ENCODE measurements at places on chromosomes 3 and 15. TPM values are rescaled to one million over a fixed set of nuclear protein-coding genes. Genes with fewer than 3 reads are reported as not detected.
A peak's percentile ranks its signal among the peaks of the same experiment; 100 is the strongest.

DNA sequence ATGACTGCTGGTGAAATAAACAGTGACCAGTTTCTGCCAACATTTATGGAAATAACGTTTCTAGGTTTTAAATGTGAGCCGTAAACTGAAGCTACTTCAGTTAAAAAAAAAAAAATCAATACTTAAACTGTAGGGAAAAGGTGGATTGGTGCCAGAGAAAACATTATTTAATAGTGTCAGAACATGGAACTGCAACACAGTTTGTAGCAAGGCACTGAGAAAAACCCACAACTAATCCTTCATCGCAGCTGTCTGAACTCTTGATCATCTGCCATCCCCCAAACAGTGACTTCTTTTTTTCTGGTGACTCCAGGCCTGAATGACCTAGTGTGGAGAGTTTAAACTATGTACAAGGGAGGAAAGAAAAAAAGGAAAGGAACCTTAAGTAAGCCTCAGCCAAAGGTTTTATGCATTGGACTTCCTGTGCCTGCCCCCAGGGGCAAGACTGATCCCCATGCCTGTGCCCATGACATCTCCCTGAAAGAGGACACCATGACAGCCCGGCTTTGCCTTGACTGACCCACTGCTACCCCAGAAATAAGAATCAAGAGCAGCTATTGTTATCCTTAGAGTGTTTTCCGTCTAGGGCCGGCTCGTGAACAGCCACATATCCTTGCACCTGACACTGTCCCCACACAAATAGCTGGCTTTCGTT, 33.1 kb downstream of the CRTAP start:
- no peak for DNase-seq

DNA sequence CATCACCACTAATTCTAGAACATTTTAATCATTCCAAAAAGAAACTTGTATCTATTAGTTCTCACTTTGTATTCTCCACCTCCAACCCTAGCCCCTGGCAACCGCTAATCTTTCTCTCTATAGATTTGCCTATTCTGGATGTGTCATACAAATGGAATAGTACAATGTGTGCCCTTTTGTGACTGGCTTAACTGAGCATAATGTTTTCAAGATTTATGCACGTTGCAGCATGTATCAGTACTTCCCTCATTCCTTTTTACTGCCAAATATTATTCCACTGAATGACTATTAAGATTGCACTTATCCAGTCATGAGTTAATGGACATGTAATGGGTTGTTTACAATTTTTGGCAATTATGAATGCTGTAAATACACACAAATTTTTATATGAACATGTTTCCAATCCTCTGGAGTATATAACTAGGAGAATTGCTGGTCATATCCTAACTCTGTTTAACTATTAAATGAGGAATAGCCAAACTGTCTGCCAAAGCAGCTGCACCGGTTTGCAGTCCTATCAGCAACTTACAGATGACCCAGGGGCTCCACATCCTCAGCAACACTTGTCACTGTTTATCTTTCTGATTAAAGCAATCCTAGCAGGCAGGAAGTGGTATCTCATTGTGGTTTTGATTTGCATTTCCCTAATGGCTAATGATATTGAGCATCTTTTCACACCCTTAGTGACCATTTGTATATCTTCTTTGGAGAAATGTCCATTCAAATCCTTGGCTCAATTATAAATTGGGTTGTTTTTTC, 42.9 kb downstream of the DCUN1D1 start:
- no peak for DNase-seq

DNA sequence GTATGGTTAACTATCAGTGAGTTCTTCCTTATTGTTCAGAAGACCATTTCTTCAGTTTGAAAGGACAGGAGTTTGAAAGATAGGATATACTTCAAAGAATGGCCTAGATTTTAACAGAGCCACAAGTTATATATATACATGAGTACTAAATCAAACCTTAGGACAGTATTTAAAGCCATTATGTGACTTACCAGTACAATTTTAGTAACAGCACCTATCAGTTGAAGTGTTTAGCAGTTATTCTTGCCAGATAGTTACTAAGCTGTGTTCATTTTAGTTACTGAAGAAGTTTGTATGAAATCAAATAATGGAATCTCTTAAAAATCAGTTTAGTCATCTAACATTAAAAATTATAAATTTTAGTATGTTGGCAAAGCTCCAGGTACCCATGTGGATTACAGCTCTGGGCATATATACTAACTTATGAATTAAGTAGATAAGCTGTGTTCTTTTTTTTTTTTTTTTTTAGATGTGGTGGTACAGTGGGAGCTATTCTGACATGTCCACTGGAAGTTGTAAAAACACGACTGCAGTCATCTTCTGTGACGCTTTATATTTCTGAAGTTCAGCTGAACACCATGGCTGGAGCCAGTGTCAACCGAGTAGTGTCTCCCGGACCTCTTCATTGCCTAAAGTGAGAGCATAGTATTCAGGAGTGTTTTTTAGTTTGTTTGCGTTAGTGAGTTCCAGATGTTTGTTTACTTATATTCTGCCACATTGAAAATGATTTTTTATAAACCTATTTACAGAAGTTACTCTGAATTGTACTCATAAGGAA, 14.6 kb downstream of the SLC25A36 start:
- no peak for DNase-seq

GRCh38 chr3:37627951-37628620, 233.6 kb upstream of the CTDSPL start:
- no peak for DNase-seq

DNA sequence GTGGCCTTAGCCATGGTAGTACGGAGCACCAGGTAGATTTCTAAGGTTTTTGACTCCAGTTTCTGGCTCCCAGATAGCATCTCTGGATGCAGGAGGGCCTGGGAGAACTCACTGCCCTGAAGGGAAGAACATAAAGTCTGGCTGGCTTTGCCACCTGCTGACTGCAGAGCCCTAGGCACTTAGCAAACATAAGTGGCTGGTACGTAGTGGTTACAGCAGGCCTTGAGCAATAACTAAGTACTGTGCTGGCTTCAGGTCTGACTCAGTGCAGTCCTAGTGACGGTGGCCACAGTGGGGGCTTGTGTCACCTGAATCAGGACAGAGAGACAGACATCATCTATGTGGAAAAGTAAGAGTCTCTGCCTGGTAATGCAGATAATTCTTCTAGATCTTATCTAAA, 871.1 kb downstream of the PDCD6IP start:
- no peak for DNase-seq

DNA sequence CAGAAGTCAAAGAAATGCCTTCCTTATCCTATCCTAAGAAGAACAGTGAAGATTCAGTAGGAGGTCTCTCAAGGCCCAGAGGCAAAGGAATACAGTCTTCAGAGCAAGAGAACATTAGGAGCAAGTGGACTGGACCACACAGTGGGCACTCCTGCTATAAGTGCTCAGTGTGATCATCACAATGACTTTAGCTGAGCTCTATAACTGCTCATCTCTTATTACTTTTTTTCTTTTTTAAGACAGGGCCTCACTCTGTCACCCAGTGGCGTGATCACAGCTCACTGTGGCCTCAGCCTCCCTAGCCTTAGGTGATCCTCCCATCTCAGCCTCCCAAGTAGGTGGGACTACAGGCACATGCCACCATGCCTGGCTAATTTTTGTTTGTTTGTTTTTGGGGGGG, 48.1 kb downstream of the COL8A1 start:
- DNase-seq, result no peak

DNA sequence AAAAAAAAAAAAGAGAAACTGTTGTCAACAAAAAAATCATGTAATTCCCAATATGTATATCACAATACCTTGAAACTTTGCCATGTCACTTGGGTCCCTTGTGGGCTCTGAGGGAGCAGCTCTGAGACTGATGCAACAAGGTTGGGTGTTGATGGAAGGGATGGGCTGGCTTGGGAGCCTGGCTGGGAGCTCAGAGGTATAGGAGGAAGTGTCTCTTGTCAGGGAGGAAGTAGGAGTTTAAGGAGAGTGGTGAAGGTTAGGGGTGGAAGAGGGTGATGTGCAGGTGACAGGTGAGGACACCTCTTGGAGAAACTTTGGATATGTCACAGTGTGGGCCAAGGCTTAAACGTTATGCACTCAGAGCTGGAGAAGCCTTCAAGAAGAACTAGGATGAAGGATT, 2.0 kb upstream of the TM6SF1 start:
- no peak for DNase-seq

DNA sequence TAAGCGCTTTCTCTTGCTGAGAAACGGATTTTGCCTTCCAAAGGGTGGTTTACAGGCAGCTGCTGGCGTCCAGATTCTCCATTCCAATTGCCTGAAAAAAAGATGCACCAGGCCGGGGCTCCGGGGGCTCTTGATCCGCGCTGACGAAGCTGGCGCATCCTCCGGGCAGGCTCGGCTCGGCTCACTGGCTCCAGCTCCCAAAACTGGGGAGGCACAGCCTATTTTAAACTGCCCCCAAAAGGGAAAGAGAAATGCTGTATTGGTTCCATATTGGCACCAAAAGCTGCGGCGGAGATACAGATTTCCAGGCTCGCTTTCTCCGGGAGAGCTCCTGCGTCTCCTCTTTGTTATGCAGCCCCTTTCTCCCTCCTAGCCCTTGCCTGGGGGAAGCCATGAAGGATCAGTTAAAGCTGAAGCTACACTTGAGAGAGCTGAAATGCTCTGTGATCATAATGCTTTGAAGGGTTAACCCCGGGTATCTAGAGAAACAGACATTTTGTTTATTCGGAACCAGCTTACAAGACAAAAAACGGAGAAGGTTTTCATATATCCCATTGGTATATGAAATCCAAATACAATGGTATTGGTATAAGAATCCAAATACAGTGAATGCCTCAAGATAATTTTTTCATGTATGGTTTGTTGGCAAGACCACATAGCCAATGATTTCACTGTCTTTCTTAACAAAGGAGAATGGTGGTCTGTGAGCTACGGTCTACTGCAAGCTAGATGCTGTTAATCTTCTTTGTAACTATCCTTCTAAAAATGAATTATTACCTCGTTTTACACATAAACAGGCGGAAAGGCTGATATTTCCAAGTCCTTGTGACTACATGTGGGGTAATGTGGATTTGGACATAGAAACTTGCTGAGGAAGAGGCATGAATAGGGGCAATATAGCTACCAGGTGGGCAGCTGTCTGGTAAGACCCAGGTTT, 693 bp downstream of the CD200 start:
- peak; percentile 10 for DNase-seq

- DNase-seq, result peak; percentile 78
These were observed 53.2 kb upstream of the SRGAP3 start for GRCh38 chr3:9302425-9303181.

- DNase-seq, result no peak
These were observed 9.4 kb upstream of the PCSK6 start for GRCh38 chr15:101498717-101499480.

DNA sequence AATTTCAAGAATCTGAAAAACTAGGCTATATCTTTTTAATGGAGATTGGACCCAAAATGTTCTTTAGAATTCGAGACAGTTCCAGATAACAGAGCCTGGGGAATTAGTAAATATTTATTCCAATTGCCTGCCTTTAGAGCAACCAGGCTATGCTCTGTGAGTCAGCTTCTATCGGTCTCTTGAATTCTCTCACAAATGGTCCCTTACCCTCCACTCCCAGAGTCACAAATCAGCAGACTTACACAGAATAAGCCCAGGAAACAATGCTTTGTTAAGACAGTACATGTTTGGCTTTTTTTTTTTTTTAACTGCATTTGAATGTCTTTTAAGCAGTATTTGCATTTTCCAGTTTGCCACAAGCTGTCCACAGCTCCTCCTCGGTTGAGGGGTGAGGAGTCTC, 460.7 kb upstream of the CBLB start:
- DNase-seq, result no peak

DNA sequence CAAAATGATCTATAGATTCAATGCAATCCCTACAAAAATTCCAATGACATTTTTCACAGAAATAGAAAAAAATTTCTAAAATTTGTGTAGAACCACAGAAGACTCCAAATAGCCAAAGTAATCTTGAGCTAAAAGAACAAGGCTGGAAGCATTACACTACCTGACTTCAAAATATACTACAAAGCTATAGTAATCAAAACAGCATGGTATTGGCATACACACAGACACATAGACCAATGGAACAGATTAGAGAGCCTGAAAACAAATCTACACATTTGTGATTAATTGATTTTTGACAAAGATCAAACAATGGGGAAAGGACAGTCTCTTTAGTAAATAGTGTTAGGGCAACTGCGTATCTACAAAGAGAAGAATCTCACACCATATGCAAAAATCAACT, 45.3 kb upstream of the RYK start:
- no peak for DNase-seq

GRCh38 chr3:53198256-53198977, 37.4 kb downstream of the PRKCD start:
- DNase-seq, result no peak

GRCh38 chr15:69666921-69667811, 214.5 kb downstream of the RPLP1 start:
- no peak for DNase-seq

DNA sequence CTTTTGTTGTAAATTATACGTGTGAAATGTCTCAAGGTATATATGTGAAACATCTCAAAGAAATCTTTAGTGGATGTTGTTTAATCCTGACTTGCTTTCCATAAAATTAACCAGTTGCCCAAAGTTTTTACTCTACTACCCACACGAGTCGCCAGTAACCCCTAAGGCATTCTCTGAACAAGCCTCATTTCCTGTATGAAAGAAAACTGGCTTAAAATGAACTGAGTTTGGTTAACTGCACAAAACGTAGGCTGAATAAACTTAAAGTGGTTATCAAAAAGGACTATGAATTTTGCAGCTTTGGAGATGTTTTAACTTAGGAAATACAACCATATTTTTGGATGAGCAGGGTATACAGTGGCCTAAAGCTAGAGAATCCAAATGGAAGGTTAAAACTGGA, 2.7 kb upstream of the APPL1 start:
- no peak for DNase-seq

- no peak for DNase-seq
These were observed 1.1 kb upstream of the PLD1 start for GRCh38 chr3:171811295-171811912.

GRCh38 chr3:11136830-11137626, 17.3 kb upstream of the HRH1 start:
- no peak for DNase-seq

DNA sequence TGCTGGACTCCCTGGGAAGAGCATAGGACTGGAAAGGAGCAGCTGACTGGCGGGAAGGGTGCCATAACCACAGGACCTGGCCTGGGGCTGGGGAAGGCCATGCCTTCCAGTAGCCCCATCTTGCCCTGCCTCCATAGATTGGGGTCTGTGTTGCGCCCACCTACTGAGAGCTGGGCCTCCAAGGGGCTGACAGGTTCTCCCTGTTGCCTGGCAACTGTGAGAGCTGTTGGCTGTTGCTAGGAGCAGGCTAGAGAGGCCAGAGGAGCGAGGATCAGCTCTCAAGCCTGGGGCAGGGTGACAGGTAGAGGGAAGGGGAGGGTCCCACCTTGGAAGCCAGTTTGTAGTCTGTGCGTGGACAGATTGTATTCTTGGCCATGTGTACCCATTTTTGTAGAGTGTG, 2.8 kb upstream of the GNAI2 start:
- DNase-seq, result no peak

Gene PPP1R14D
- 1.5 TPM for total RNA-seq

Gene CPNE4
- total RNA-seq, result 5.5 TPM

Gene CCRL2
- not detected for total RNA-seq

Gene ACOX2
- total RNA-seq, result 12.8 TPM

Gene CCDC9B
- total RNA-seq, result 0.11 TPM

Gene LCTL
- total RNA-seq, result 1.5 TPM

Gene ACSBG1
- 0.18 TPM for total RNA-seq
